NCI-H1417 treated with DMSO at 0.1 percent for 48 hours (cell line): ENCODE measurements at places on chromosomes 4 and X.

GRCh38 chr4:108651014-108651791, 804 bp downstream of the OSTC start:
- DNase-seq = no peak

- DNase-seq = no peak
Observed at GRCh38 chr4:40874901-40875300, 125.1 kb downstream of the NSUN7 start.

GRCh38 chr4:85737254-85737653, 262.3 kb downstream of the ARHGAP24 start:
- DNase-seq = no peak

DNA sequence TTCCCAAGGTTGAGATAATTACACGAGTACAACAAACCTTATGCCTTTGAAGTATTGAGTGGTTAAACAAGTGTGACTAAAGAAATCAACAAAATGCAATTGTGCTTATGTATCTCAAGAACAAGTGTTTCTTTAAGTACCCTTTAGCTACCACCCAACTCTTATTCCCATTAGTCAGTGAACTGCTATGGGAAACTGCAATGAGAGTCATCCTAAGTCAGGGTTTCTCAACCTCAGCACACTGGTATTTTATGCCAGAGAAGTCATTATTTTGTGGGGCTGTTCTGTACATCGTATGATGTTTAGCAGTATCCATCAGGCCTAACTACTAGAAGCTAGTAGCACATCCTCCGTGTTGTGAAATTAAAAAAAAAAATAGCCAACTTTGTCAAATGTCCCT, 549.1 kb upstream of the BOD1L1 start:
- DNase-seq = no peak

- DNase-seq = no peak
Observed at GRCh38 chr4:187961171-187961570, 34.4 kb upstream of the ZFP42 start.

GRCh38 chr4:24472161-24472510, 112.2 kb downstream of the DHX15 start:
- no peak for DNase-seq

GRCh38 chr4:114941503-114941902, 171.9 kb downstream of the NDST4 start:
- DNase-seq = no peak

DNA sequence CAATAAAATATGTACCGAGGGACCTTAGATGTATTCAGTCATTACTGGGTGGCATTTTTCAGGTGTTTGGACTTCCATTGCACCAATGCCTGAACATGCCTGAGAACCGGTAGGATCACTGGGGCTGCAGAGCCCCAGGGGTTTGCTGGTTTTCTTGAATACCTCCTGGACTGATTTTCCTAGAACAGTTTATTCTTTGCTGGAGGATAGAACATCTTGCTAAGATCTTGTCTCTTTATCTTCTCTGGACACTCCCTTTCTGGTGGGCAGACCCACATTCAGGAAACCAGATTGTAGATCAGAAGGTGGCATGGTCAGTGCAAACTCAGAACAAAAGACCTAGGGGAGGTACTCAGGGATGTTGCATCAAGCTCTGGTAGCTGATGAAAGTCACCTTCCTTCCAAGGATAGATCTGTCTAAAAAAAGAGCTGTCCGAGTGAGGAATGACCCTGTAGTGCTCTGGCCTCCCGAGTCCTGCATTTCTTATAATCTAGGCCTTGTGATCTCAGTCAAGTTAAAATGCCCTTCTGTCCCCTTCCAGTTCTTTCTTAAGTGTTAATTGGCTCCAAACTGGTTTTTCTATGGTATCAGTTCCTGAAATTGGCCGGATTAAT, 84.8 kb downstream of the CLDN34 start:
- no peak for DNase-seq

DNA sequence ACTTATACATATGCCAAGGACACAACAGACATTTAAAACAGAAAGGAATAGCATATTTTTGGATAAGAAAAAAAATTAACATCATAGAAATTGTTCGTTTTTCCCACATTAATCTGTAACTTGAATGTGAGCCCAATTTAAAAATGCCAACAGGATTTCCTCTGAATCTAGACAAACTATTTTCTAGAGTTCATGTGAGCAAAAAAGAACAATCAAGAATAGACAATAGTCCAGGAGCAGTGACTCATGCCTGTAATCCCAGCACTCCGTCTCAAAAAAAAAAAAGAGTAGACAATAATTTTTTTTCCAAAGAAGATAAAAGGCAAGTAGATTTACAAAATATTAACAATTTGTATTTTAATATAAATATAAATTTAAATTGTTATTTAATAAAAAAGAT, 73.7 kb upstream of the DUSP21 start:
- DNase-seq = no peak

DNA sequence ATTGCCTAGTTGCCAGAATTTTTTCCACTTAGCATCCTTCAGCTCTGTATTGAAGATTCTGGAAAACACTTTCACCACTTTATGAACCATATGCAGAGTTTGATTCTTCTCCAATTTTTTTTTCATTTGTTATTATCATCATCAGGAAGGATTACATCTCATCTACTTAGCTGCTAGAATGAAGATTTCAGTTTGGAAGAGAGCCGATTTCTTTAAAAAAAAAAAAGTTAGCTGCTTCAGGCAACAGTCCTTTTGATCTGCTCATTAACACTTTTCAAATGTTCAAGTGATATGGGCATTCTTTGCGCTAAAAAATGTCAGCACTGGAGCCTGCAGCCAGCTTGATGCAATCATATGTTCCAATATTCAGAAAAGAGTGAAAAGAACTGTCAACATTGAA, 76.2 kb downstream of the ANTXR2 start:
- no peak for DNase-seq

GRCh38 chr4:2417226-2417764, 1.1 kb downstream of the ZFYVE28 start:
- DNase-seq = no peak

DNA sequence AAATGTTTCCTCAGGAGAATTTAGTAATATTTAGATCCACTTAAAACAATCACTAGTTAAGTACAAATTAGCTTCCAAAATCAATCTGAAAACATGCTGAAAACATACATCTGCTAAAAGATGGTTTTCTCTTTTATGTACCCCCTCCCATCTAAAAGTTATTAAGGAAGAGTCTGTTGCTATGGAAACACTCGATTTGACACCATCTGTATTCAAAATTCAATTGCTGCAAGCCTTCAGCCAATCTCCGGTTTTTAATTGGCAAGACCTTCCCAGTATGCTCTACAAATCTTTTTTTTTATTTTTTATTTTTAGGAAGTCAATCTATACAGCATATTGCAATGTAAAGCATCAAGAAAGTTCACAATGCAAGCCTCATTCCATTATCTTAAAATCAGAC, 639.3 kb upstream of the FTHL17 start:
- DNase-seq = no peak

- DNase-seq = peak; percentile 56
Observed at GRCh38 chr4:145609481-145610427, 9.4 kb upstream of the MMAA start.

DNA sequence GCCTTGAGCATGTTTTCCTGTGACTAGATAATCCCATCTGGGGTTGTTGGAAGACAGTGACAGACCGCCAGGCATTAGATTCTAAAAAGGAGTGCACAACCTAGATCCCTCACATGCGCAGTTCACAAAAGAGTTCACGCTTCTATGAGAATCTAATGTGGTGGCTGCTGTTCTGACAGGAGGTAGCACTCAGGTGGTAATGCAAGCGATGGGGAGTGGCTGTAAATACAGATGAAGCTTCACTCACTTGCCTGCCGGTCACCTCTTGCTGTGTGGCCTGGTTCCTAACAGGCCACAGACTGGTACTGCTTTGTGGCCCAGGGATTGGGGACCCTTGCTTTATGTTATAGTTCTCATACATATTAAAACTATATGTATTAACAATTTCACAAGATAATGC, 81.9 kb upstream of the TMLHE start:
- DNase-seq = no peak

DNA sequence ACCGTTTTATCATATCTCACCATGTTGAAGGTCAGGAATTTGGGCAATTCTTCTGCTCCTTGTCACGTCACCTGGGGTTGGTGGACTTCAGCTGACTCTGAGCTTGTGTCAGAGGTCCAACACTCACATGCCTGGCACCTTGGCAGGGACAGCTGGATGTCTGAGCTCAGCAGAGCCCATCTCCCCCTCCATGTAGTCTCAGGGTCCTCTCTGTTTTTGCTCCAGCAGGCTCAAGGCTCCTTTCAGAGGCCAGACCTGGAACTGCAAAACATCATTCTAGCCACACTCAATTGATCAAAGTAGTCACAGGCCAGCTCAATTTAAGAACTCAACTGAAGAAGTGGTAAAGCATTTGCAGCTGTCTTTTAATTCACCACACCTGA, 45.4 kb downstream of the EDNRA start:
- DNase-seq = no peak

DNA sequence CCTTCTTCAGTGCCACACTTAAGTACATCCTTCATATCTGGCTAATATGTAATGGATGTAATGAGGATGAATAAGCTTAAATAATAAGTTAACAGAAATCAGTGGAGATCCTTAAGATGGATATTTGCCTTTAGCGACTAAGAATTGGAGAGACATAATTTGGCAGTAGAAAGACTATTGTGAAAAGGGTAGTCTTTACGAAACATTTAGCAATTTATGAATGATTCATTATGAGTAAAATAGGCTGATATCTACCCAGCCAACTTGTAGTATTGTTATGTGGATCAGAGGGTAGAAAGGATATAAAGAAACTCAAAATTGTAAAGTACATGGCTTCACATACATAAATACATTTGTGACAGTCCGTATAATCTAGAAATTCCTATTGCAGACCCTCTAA, 2371.8 kb downstream of the PCDH7 start:
- DNase-seq = no peak

DNA sequence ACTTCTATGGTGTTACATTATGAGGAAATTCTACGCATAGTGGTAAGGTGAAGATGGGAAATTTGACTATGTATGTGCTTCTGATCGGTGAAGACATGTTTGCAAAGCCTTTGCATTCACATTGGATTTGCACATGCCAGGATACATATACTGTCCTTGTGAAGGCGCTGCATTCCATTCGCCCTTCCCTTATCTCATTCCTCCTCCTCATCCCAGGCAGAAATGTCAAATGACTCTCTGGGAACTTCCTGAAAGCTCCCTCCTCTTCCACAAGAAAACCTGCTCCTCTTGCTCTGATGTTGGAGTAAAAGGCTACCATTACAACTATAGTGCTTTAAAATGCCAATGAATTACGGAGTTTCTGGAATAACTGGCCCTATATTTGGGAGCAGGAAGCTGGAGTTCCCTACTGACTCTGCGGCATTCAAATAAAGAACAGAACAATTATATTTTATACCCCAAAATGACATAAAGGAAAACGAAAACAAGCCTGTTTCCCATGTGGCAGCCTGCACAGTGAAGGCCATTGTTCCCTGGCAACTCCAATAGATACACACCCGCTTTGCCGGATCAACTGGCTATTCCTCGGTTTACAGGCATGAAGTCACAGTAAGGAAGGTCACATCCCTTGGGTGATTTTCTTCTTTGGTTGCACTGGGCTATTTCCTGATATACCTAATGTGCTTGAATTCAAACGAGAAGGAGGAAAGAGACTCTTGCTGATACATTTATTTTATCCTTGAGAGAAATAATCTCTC, 84.5 kb downstream of the AREG start:
- no peak for DNase-seq

DNA sequence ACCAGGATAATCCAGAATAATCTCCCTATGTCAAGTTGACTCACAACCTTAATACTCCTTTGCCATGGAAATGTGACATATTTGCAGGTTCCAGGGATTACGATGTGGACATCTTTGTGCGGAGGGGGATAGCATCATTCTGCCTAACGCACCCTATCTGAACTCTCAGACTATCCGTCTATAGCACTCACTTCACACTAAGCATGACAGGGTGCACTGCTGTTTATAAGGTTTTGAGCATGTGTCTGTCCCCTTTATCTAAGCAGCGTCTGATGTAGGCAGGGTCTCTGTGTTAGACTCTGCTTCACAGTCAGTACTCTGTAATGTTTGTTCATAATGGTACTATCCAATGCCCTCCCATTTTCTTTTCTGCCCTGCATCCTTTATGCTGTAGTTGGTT, 43.4 kb upstream of the PRSS48 start:
- no peak for DNase-seq

GRCh38 chrX:56800801-56801200, 71.8 kb downstream of the NBDY start:
- no peak for DNase-seq

DNA sequence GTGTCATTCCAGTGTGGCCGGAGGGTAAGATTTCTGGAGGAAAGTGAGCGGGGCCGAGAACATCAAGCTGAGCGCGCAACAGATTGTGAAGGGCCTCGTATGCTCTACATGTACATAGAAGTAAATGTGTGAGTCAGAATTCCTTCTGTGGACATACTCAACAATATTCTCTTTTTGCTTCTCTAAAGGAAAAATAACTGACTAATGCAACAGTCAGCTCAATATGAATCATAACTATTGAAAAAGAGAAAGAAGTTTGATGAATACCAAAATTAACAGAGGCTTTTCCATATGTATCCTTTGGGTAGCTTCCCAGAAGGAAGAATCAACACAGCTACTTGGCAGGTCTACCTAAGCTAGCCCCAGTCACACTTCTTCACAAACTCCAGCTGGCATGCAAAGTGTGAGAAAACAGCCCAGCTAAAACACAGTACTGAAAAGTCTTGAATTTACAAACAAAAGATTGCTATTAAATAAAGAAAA, 87.5 kb upstream of the ZFP42 start:
- DNase-seq = no peak

DNA sequence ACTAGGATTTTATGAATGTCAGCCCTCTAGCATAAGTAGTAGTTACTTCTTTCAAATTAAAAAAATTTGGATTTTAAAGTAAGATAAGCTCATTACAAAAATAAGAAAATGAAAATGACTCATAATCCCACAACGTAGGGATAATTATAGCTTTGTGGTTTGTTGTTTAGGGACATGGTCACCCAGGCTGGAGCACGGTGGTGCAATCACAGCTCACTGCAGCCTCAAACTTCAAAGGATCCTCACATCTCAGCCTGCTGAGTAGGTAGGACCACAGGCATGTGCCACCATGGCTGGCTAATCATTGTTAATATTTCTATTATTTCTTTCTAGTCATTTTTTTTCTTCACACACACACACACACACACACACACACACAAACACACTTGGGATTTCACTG, 57.6 kb downstream of the PLAC1 start:
- DNase-seq = no peak

DNA sequence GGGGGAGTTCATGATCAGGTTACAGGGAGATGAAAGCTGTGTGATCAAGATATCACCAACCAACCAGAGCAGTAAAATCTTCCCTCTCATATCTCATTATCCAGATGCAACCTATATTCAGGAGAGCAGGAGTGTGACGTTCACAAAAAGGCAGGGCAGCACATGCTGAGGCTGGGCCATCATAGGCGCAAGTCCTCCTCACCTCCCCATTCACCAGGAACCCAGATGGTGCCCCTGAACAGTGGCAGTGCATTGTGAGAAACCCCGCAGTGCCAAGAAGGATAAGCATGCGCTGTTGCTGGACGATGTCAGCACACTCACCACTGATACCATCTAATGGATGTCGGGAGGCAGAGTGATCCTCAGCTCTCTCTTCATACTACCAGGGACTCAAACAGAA, 170.9 kb downstream of the COL25A1 start:
- DNase-seq = no peak
